ENCODE measurements at places on chromosomes 1 and 21.

DNA sequence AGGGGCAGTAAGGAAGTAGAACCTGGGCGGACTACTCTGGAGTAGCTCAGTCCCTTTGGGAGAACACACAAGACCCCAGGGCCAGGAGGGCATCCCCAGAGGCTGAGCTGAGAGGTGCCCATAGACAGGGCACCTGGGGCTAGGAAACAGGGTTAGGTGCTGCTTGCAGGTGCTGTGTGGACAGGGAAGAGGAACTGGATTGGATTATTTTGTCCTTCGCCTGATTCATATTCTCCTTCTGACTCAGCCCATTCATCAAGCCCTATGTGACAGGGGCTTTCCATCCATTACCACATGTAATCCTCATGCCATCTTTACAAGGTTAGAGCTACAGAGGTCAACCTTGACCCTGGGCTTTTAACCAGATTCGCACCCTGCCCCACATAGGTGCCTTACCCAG is 183.9 kb downstream of the C1orf94 start:
- no peak for DNase-seq

GRCh38 chr1:56573311-56573710 is 6.1 kb downstream of the PLPP3 start:
- DNase-seq = no peak

DNA sequence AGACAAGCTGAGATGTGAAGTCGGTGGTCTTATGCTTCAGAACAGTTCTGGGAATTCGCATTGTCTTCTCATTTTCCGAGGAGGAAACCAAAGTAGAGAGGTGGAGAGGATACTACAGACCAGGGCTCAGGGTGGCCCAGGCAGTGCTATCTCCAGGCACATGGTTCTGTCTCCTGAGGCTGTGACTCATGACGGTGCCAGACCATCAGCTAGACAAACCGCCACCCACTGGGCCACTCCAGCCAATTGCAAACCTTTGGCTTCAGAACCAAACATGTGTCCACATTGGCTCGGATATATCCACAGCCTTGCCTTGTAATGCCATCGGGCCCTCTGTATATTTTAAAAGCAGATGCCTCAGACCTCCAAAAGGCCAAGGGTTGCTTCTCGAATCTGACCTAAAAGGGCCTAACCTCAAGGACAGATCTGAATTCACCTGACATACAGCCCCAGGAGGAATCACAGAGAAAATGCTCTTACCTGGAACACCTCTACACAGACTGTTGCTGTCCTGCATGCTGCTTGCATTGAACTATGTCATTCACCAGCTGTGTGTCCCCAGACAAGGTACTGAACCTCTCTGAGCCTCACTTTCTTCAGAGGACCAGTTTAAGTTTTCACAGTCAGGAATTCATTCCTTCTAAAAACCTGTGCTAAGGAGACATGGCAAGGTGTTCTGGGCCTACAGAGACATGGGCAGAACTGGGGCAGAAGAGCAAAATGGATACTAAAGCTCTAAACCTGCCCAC is 224.9 kb upstream of the JUN start:
- DNase-seq = no peak

DNA sequence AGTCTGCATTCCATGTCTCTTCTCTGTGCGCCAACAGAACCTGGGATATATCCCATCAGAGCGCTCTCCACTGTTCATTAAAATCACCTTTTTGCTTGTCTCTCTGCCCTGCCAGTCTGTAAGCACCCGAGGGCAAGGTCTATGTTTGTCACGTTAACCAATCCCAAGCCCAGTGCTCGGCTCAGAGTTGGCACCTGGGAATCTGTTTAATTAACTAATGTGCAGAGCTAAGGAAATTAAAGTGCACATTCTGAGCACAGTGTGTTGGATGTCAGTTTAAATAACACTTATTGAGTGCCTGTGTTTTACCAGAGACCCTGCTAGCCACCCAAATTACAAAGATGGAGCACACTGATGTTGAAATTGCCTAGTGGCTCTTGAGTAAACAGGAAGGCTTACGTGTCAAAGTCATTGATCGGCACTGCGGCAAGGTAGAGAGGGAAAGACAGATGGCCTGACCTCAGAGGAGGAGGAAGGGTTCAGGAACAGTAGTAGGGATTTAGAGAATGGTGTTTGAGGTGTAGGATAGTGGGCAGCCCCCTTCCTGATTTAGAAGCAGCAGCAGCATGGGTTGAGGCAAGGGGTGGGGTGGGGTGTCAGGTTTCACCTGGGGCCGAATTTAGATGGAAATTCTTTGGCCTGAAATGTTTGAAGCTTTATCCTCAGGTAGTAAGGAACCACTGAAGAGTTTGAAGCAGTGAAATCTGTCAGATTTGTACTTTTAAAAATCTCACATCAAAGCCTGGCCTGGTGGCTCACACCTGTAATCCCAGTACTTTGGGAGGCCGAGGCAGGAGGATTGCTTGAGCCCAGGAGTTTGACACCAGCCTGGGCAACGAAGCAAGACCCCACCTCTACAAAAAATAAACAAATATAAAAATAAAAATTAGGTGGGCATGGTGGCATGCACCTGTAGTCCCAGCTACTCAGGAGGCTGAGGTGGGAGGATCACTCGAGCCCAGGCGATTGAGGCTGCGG is 7.7 kb downstream of the ARMH1 start:
- no peak for DNase-seq

GRCh38 chr1:209157546-209158249 is 425.8 kb upstream of the CAMK1G start:
- DNase-seq = no peak

Measured in globus pallidus (tissue), 1 donor.